Activated CD4-positive, alpha-beta T cell treated with anti-CD3 and anti-CD28 coated beads for 48 hours (primary cell): ENCODE measurements at places on chromosomes 13 and 19.
A peak's percentile ranks its signal among the peaks of the same experiment; 100 is the strongest.

- DNase-seq: peak; percentile 37
These were observed 91.3 kb downstream of the IER2 start for GRCh38 chr19:13241231-13242104.

DNA sequence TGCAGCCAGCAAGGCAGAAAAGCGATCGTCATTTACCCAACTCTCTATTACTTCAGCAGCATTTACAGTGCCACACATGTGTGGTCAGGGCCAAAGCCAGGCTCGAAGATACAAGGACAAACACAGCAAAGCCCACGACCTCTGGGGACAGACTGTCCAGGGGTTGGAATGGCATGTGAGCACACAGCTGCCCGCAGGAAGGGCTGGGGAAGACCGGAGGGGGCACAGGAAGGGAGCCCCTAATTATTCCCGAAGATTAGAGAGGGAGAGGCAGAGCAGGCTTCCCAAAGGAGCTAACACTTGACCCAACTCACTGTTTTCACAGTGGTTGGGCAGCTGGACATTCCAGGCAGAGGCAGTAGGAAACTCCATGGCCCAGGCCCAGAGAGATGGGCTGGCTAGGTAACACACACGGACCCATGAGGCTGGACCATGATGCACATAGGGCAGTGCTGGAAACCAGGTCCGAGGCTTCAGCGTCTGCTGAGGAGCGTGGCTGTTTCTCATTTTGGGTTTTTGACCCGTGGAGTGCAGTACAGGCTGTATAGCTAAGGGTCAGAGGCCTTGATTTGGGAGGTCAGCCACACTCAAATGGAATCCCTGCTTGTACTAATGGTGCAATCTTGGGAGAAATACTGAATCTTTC is 179.8 kb downstream of the FOXO1 start:
- DNase-seq: no peak

DNA sequence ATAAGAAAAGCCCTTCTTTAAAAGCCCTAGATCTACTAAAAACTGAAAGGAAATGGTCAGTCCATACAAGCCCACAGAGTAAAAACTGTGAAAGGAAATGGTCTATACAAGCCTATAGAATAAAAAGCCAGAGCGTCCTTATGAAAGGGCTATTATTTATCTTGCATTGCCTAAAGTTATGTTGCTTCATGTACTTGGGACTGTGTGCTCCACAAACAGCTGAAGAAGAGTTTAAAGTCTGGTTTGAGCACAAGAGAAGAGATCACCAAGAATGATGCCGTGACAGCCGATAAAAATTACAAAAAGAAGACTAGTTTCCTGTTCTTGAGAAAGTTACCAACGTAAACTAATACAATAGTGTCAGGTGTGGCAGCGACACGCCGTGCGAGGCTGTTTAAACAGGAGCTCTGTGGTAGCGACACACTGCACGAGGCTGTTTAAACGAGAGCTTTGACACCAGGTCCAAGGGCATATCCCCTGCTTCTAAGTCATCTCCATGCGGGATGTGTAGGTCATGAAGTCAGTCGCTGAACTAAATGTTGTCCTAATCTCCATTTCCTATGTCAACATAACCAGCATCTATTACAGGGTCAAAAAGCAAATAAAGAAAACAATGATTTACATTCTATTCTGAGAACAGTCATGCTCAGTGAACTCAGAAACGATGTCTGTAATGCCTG is 24.9 kb downstream of the PCID2 start:
- no peak for DNase-seq

GRCh38 chr13:45674908-45675307 is 27.2 kb upstream of the CBY2 start:
- DNase-seq: no peak

GRCh38 chr13:27708325-27708724 is 84.0 kb upstream of the GSX1 start:
- DNase-seq: no peak

DNA sequence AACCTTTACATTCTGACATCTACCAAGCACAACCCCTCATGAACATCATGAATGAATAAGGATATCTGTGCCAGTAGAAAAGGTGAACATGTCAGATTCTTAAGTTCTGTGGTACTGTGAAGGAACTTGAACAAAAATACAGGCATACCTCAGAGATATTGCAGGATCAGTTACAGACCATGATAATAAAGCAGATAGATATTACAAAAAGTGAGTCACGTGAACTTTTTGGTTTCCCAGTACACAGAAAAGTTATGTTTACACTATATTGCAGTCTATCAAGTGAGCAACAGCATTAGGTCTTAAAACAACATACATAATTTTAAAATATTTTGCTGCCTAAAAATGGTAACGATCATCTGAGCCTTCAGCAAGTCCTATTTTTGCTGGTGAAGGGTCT is 101.2 kb downstream of the DIAPH3 start:
- DNase-seq: no peak

- no peak for DNase-seq
These were observed 70.1 kb downstream of the NALCN start for GRCh38 chr13:101346161-101346560.

DNA sequence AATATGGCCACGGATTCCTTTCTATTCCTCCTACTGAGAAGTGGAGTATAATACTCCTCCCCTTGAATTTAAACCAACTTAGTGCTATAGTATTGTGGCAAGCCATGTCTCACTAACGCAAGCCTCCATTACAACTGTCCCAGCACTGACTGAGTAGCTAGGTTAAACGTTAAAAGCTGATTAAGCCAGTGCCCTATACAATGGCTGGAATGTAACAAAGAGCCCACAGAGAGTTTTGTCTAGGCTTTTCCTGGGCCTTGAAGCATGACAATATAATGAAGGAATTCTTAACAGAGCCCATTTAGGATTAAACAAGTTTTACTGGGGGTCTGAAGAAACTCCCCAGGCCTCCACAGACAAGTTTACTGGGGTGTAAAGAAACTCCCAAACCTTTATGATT is 254.5 kb upstream of the DACH1 start:
- no peak for DNase-seq

DNA sequence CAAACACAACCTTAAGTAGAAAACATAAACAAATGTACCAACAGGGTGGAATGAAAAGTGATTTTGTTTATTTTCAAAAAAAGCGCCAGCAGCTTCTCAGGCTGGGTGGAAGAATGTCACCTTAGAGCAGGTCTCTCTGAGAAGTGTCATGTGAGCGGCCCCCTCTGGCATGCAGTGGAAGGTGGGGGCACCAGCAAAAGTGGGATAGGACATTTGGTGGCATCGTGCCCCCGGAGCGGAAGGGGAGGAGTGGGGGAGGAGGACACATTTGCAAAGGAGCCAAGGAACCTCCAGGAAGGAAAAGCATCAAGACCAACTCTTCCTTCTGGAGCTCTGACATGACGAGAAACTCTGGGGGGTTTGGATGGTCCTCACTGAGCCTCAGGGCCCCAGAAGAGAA is 635.3 kb downstream of the UQCRFS1 start:
- no peak for DNase-seq

- DNase-seq: peak; percentile 85
These were observed 12.3 kb downstream of the HRC start for GRCh38 chr19:49142866-49143335.

GRCh38 chr13:45506811-45507210 is 42.1 kb downstream of the COG3 start:
- DNase-seq: no peak

DNA sequence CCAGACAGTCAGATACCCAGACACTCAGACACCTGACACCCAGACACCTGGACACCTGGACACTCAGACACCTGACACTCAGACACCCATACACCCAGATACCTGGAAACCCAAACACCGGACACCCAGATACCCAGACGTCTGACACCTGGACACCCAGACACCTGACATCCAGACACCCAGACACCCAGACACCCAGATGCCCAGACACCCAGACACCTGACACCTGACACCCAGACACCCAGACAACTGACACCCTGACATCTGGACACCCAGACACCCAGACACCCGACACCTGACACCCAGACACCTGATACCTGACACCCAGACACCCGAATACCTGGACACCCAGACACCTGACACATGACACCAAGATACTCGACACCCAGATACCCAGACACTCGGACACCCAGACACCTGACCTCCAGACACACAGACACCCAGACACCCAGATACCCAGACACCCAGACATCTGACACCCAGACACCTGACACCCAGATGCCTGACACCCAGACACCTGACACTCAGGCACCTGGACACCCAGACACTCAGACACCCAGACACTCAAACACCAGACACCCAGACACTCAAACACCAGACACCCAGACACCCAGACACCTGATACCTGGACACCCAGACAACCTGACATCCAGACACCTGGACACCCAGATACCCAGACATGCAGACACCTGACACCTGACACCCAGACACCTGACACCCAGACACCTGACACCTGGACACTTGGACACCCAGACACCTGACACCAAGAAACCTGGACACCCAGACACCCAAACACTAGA is 19.1 kb downstream of the C19orf12 start:
- no peak for DNase-seq

DNA sequence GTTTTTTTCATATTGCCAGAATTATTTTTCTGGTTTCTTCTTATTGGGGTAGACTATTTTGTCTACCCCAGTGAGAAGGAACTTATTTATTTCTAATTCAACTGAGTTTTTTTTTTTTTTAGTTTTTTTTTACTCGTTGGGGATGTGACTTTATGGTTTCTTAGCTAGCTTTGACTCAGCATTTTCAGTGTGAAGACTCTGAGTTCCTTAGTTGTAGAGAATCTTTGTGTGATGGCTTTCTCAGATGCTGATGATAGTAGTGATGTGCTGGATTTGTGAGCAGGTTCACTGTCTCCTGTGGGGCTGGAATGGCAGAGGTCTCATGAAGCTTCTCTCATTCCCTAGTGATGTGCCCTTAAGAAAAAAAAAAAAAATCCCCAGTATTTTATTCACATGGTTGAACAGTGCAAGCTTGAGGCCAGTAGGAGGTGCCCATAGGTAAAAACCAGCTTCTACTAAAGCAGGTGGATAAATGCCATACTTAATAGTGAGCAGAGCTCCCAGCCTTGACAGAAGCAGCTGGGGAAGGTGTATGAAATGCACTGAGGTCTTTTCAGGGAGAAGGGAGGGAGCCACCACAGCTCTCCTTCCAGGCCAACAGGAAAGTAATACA is 106.2 kb upstream of the KLF5 start:
- DNase-seq: no peak

GRCh38 chr19:3277649-3278048 is 53.2 kb downstream of the CELF5 start:
- no peak for DNase-seq

- DNase-seq: no peak
These were observed 535.9 kb downstream of the GPC5 start for GRCh38 chr13:91934354-91934753.

DNA sequence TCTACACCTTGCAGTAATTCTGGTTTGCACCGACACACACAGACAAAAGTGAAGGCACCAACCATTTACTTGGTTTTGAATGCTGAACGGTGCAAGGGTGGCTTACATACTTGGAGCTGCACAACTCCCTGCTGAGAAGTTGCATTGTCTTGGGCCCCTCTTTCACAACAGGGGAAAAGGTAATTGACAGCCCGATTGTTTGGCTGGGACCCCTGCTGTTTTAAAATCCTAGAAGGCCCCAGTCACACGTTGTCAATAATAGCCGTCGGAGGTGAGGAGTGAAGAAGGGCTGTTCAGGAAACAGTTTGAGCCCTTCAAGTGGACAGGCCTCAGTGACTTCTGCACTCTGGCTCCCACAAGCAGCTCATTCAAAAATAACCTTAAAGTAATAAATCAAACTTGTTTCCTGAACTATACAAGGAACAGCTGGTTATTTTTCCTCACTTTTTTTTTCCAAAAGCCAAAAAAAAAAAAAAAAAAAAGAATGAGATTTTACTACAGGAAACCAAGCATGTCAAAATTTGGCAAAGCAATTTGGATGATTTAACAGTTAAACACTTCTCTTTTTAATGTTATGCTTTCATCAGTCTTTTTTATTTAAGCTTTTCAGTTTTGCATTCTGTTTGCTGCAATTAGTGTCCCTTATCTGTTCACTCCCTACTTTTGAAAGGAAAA is 19.0 kb upstream of the SPRY2 start:
- no peak for DNase-seq

DNA sequence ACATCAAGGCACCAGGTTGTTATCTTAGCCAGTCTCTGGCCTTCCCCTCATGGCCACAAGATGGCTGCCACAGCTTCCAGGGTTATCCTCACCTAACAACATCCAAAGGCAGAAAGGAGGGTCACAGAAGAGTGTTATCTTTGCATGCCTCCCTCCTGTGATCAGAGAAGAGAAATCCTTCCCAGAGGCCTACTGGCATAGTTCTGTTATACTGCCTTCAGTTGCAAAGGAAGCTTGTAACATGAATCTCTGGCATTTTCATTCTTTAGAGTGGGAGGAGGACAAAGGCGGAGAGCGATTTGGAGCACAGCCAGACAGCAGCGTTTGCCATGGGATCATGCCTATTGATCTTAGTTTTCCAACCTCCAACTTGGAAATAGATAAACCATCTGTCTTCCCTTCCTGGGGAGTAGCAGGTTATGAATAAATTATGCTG is 135.7 kb downstream of the DNAJC15 start:
- DNase-seq: no peak

DNA sequence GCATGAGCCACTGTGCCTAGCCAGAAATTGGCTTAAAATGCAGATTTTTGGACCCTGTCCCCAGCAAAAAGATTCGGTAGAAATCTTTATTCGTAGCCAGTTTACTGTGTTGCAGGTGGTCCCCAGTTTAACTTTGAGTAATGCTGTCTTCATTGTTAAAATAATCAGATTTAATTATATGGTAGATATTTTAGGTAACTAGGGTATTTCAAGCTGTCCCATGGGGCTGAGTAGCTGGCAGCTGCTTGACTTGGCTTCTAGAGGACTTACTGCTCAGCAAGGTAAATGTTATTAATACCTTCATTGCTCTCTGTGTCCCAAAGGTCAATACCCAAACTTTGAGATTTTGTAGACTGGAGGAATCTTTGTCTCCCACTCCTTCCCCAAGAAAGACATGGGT is 21.1 kb downstream of the LSM14A start:
- DNase-seq: no peak

GRCh38 chr13:112229445-112229844 is 146.7 kb upstream of the SPACA7 start:
- DNase-seq: no peak

- peak; percentile 42 for DNase-seq
These were observed 391 bp downstream of the ZNF761 start for GRCh38 chr19:53432088-53432661.

- no peak for DNase-seq
These were observed 71.3 kb upstream of the C13orf46 start for GRCh38 chr13:114045113-114045735.
